ENCODE measurements at places on chromosomes 3 and 15.

- DNase-seq = no peak
These were observed 134.4 kb upstream of the FAM3D start for GRCh38 chr3:58800940-58801339.

GRCh38 chr3:64489361-64490044 lies 198.3 kb downstream of the ADAMTS9 start:
- DNase-seq = no peak

DNA sequence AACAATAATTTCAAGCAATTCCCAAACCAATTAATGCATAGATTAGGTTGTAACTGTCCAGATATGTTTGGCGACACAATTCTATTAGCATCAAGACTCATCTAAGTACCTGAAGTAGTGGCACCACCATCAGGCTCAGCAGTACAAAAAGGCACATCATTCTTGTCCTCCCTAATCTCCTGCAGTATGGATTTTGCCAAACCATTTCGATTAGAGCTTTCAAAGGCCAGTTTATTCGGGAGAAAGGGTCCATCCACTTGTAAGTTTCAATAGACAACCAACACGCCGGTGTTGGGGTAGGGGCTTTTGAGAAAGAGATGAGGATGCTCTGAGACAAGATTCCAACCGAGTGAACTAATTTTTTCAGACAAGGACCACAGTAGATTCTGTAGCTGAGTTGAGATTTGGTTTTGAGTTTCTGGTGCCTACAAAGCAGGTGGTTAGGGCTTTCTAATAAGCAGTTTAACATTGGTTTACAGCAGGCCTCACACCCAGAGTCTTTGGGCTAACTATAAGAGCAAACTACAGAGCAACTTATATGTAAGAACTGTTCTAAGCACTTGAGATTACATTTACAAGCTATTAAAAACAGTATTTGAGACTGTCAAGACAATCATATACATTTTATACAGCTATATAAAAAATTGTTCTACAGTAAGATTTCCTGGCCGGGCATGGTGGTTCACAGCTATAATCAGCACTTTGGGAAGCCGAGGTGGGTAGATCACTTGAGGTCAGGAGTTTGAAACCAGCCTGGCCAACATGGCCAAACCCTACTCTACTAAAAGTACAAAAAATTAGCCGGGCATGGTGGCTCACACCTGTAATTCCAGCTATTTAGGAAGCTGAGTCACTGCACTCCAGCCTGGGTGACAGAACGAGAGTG lies 4.5 kb downstream of the RPL22L1 start:
- DNase-seq = no peak

- DNase-seq = no peak
These were observed 316.8 kb downstream of the VPS13C start for GRCh38 chr15:61743345-61743909.

- DNase-seq = no peak
These were observed 12.6 kb downstream of the GHRL start for GRCh38 chr3:10280177-10280529.

GRCh38 chr15:90866161-90866715 lies 2.1 kb upstream of the FURIN start:
- no peak for DNase-seq
